Testis (tissue), 5 donors: ENCODE measurements at places on chromosomes 2 and 18. TPM values are rescaled to one million over a fixed set of nuclear protein-coding genes. Genes with fewer than 3 reads are reported as not detected.

The PSD4 gene
- polyA plus RNA-seq, result 22.8 TPM

The TP53I3 gene
- 70.4 TPM for polyA plus RNA-seq

The ROCK1 gene
- polyA plus RNA-seq, result 9.6 TPM

The LIMS4 gene
- 4.7 TPM for polyA plus RNA-seq

The ELOA2 gene
- 8.0 TPM for polyA plus RNA-seq

The ATG16L1 gene
- 37.3 TPM for polyA plus RNA-seq

The CNTNAP5 gene
- polyA plus RNA-seq, result 0.29 TPM

The ZBTB7C gene
- polyA plus RNA-seq, result 14.1 TPM

The KIF1A gene
- 33.5 TPM for polyA plus RNA-seq

The POTEJ gene
- polyA plus RNA-seq, result 6.0 TPM

The PRKD3 gene
- 52.3 TPM for polyA plus RNA-seq

The BCL11A gene
- polyA plus RNA-seq, result 5.1 TPM

The FOXI3 gene
- polyA plus RNA-seq, result 0.84 TPM

The GKN1 gene
- polyA plus RNA-seq, result not detected

The CRYGD gene
- polyA plus RNA-seq, result 2.5 TPM

The ADD2 gene
- polyA plus RNA-seq, result 5.8 TPM

The TRIP12 gene
- 443 TPM for polyA plus RNA-seq

The PARD3B gene
- polyA plus RNA-seq, result 14.6 TPM

The PRKCE gene
- 27.4 TPM for polyA plus RNA-seq

The POU3F3 gene
- polyA plus RNA-seq, result 0.96 TPM

The RGPD4 gene
- polyA plus RNA-seq, result 2.7 TPM

The MOCOS gene
- polyA plus RNA-seq, result 2.9 TPM

The HOXD4 gene
- polyA plus RNA-seq, result 2.7 TPM

The ANKRD62 gene
- 2.8 TPM for polyA plus RNA-seq

The LPIN2 gene
- 56.0 TPM for polyA plus RNA-seq

The FBLN7 gene
- polyA plus RNA-seq, result 3.1 TPM

The TLX2 gene
- polyA plus RNA-seq, result 1.1 TPM

The LNPK gene
- 45.2 TPM for polyA plus RNA-seq

The TOGARAM2 gene
- 5.2 TPM for polyA plus RNA-seq

The RAB6C gene
- 1.6 TPM for polyA plus RNA-seq

The SATB2 gene
- 5.1 TPM for polyA plus RNA-seq

The MARCO gene
- 16.0 TPM for polyA plus RNA-seq
